ENCODE measurements at places on chromosomes 7 and 10. TPM values are rescaled to one million over a fixed set of nuclear protein-coding genes. Genes with fewer than 3 reads are reported as not detected.

GRCh38 chr10:8146650-8147049 is 92.2 kb downstream of the GATA3 start:
- DNase-seq = no peak

HPSE2 gene
- 0.04 TPM for polyA plus RNA-seq

DNA sequence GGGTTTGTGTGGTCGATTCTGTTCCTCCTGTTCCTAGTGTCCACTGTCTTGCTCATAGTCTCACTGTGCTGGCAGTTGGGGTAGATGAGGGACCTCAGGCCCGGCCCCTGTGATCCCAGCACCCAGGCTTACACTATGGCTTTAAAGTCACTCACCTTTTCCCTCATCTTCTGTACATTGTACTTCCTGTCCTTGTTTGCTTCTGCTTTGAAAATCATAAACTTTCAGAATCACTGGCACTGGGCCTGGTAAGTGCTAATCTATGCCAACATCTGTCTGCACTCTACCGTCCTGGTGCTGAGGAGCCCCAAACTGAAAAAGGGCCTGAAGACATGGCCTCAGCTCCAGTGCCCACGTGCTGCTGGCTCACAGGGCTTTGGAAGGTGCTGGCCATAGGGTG is 5.7 kb upstream of the TAS2R60 start:
- DNase-seq = no peak

DNA sequence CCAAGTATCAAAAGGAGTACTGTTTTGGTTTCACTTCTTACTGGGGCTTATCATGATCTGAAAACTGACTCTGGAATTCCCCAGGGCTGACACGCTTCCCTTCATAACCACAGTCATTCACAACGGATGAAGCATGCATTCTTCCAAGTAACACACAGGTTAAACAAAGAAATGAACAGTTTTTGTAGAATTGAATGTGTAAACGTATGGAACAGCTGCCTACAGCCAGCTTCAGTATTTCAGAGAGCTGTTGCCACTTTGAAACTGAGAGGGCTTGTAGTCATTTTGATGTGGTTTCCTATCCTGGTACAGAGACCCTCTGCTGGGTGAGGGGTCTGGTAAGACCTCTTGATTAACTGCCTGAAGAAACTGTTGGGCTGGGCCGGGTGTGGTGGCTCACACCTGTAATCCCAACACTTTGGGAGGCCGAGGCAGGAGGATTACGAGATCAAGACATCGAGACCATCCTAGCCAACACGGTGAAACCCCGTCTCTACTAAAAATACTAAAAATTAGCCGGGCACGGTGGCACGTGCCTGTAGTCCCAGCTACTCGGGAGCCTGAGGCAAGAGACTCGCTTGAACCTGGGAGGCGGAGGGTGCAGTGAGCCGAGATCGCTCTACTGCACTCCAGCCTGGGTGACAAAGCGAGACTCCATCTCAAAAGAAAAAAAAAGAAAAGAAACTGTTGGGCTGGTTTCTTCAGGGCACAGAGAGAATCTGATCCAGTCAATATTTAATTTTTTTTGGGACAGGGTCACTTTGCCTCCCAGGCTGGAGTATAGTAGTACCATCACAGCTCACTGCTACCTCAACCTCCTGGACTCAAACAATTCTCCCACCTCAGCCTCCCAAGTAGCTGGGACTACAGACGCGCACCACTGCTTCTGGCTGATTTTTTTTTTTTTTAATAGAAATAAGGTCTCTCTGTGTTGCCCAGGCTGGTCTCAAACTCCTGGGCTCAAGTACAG is 4.7 kb downstream of the NFE2L3 start:
- peak; percentile 51 for DNase-seq

UPK3BL2 gene
- polyA plus RNA-seq = 6.1 TPM

DNA sequence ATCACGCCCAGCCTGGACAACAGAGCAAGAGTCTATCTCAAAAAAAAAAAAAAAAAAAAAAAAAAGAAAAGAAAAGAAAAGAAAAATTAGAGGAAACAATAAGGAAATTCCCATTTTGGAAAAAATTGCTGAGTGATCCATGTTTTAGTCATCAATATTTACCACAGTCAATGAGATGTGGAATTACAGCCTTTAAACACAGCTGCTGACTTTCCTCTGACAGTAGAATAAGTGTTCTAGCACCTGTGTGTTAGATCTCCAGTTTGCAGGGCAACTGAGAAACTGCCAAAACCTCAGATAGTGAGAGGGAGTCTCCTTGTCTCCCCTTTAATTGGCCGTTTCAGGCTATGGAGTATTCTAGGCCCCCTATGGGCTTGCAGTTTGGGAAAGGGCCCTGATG is 520.1 kb downstream of the KCNMA1 start:
- no peak for DNase-seq

SPDYE2B gene
- polyA plus RNA-seq = not detected

- no peak for DNase-seq
Measured at GRCh38 chr7:23377134-23377533, 78.0 kb downstream of the MALSU1 start.

- DNase-seq = no peak
Measured at GRCh38 chr10:128774979-128775378, 648.8 kb upstream of the MKI67 start.

RBM20 gene
- polyA plus RNA-seq = not detected

ANKRD22 gene
- polyA plus RNA-seq = not detected
